ENCODE measurements at places on chromosomes 11 and 22.
A peak's percentile ranks its signal among the peaks of the same experiment; 100 is the strongest.

- peaks cover 10% of the 10 kb centered on the region for H3K4me1 ChIP-seq
- no peaks in the 10 kb centered on the region for H3K36me3 ChIP-seq
- H3K27ac ChIP-seq: no peak overlapping the region
- DNase-seq: no peak
- H3K27me3 ChIP-seq: peaks cover 10% of the 10 kb centered on the region
- H3K4me3 ChIP-seq: no peak overlapping the region
These were observed 5.2 kb upstream of the SLC15A3 start for GRCh38 chr11:60957188-60957587.

GRCh38 chr11:131944736-131945135 lies 574.3 kb downstream of the NTM start:
- no peak overlapping the region for H3K4me3 ChIP-seq
- no peaks in the 10 kb centered on the region for H3K27me3 ChIP-seq
- no peaks in the 10 kb centered on the region for H3K36me3 ChIP-seq
- no peaks in the 10 kb centered on the region for H3K4me1 ChIP-seq
- DNase-seq: no peak

DNA sequence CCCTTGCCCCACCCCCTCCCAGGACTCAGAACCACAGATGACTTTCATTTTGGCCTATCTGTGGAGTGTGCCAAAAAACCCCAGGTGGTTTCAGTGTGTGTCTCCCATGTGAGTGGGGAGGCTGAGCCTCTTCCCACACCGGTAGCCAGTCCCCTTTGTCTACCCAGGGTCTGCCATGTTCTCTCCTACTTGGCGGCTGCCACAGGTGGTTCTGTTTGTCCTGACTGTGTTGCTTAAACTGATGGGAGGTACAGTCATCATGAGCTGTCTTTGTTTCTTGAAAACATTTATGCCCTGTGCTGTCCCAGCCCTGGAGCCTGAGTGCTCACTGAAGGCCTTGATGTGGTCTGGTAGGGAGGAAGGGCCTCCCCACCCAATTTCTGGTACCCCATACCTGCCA lies 39.7 kb upstream of the SUSD2 start:
- no peaks in the 10 kb centered on the region for H3K27me3 ChIP-seq
- H3K27ac ChIP-seq: peak overlapping the region; percentile 59
- H3K4me3 ChIP-seq: no peak overlapping the region
- DNase-seq: no peak
- peaks cover 31% of the 10 kb centered on the region for H3K4me1 ChIP-seq
- H3K36me3 ChIP-seq: peaks cover 5% of the 10 kb centered on the region

- H3K4me1 ChIP-seq: peaks cover 30% of the 10 kb centered on the region
- peaks cover 4% of the 10 kb centered on the region for H3K36me3 ChIP-seq
- H3K27me3 ChIP-seq: peaks cover 6% of the 10 kb centered on the region
- peak overlapping the region; percentile 97 for H3K27ac ChIP-seq
- peak overlapping the region; percentile 98 for H3K4me3 ChIP-seq
- DNase-seq: no peak
These were observed 506 bp downstream of the MCM5 start for GRCh38 chr22:35400501-35400790.

DNA sequence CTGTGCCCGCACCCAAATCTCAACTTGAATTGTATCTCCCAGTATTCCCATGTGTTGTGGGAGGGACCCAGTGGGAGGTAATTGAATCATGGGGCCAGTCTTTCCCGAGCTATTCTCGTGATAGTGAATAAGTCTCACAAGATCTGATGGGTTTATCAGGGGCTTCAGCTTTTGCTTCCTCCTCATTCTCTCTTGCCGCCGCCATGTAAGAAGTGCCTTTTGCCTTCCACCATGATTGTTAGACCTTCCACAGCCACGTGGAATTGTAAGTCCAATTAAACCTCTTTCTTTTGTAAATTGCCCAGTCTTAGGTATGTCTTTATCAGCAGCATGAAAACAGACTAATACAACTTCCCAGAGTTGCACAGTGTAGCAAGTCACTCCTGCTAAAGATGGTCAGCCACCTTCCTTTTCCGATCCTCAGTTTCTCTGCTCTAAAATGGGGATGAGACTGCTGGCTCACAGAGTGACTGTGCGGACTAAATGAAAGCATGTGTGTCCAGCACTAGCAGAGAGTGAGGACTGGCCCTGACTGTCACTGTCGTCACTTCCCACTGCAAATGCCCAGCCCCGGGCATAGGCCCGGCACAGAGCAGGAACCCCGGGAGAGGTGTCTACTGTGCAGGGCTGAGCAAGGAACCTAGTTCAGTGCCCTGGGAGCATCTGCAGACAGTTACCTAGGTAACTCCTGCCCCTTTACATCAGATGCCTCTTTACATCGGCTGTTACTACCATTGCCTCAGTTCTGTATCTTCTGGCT lies 9.5 kb downstream of the TSKU start:
- H3K4me3 ChIP-seq: no peak overlapping the region
- H3K27me3 ChIP-seq: no peaks in the 10 kb centered on the region
- DNase-seq: no peak
- H3K27ac ChIP-seq: no peak overlapping the region
- H3K36me3 ChIP-seq: no peaks in the 10 kb centered on the region
- H3K4me1 ChIP-seq: no peaks in the 10 kb centered on the region
